Cortex of kidney (tissue), 1 donor: ENCODE measurements at places on chromosomes 11 and 22.

DNA sequence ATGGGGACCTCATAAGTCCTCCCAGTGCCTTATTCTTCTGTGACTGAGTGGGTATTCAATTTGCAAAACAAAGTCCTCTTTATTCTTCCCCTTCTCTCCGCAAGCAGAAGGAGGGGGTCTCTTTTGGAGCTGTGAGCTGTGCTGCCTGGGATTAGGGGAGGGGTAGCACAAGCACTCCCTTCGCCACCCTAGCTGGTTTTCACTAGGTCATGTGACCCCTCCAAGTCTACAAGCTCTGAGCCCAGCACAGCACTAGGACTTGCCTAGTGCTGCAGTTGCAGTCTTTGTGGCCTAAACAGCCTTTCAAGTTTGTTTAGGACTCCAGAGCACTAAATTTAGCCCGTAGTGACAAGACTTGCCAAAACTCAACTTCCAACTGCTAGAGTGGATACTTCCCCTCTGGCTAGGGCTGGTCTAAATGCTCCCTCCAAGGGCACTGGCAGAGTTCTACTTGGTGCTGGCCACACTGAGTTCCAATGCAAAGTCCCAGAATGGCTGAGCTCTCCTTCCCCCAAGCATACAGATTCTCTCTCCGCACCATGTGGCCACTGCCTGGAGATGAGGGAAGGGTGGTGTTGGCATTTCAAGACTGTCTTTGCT, 25.4 kb downstream of the TAF1D start:
- no peak for DNase-seq

DNA sequence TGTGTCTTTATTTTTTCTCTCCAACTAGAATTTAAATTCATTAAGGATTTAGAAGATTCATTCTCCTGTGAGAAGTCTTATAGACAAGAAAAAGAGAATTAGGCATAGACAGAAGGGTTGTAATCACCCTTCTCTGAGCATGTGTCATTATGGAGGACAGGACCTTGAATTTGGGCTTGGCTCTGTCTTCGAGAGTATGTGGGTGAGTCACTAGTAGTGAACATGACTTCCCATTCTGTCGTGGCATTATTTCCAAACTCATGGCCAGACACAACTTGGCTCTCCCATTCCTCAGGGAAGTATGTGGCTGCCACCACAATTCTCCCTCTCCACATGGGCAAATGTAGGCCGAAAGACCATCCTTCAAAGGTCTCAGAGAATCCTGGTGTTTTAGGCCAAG, 14.3 kb upstream of the ANKK1 start:
- DNase-seq: no peak

DNA sequence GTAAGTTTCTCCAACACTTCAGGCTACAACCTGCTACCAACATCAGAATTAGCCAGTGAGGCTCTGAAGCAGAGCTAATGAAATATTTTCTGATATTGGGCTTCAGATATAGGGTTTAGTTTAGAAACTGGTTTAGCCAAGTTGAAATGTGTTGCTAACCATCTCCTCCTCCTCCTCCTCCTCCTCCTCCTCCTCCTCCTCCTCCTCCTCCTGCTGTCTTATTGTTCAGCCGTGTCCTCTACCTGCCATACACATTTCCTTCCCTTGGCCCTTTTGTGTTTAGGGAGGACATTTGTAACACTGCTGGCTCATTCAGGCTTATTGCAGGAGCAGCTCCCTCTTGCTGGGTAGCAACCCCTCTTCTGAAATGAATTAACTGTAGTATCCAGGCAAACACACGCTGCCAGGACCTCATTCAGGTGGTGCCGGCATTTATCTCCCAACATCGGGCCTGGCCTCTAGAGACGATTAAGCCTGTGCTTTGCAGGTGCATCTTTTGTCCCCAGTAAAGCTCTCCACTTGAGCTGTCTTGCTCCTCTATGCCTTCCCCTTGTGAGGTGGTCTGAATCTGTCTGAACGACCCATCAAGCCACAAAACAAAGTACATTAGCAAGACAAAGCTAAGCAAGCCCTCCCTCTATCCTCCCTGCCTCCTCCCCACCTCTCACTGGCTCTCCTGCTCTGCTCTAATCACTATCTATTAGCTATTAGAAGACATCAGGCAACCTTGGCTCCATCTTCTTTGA, 82.9 kb downstream of the KCNJ1 start:
- DNase-seq: no peak

DNA sequence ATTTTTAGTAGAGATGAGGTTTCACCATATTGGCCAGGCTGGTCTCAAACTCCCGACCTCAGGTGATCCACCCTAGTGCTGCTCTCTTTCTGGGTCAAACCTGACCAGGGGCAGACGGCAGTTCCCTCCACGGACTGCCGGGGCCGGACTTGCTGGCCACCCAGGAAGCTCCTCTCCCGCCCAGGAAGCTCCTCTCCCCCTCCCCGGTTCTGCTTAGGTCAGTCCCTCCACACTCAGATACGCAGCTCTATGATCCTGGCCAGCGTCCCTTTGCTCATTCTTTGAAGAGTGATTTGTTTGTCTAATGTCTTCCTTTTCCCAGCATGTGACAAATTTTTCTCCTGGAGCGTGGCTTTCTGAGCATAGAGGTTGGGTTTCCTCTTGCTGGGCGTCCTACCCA, 125.3 kb upstream of the B3GAT1 start:
- DNase-seq: no peak

DNA sequence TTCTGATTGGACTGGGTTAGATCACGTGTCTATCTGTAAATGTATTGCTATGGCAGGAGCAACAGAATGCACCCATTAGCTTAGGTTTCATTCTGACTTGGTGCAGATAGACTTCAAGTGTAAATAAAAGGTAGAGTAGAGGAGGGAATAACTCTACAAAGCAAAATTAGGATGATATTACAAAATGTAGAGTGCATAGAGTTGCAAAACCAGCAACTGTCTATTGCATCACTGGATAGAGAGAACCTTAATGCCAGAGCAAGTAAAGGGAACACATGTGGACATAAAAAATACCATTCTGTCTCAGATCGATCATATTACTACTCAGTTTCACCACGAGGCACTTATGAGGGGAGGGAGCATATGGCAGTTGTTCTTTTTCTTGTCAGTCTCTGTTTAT, 22.0 kb upstream of the CAT start:
- DNase-seq: no peak

GRCh38 chr22:46376908-46377524, 41.5 kb downstream of the TRMU start:
- no peak for DNase-seq

GRCh38 chr22:39546889-39547586, 14.5 kb upstream of the RPS19BP1 start:
- no peak for DNase-seq

GRCh38 chr11:69017951-69018350, 4.9 kb upstream of the MRGPRF start:
- no peak for DNase-seq

DNA sequence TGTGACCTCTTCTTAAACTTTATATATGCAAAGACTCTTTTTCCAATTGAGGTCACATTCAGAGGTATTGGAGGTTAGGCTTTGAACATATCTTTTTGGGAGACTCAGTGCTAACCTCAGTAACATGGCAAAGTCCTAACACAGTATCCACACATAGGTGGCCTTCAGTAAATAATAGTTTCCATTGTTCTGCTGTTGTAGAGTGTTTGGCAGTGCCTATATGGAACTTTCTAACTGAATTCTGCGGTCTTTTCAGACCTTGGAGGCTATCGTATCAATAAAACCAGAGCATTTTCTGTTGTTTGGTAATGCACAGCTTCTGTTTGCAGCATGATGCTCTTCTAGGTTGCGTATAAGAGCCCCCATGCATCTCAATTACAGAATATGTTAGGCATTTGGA, 47.0 kb downstream of the LDLRAD3 start:
- DNase-seq: no peak

- no peak for DNase-seq
These were observed 333.1 kb upstream of the SYN3 start for GRCh38 chr22:33391298-33391697.

DNA sequence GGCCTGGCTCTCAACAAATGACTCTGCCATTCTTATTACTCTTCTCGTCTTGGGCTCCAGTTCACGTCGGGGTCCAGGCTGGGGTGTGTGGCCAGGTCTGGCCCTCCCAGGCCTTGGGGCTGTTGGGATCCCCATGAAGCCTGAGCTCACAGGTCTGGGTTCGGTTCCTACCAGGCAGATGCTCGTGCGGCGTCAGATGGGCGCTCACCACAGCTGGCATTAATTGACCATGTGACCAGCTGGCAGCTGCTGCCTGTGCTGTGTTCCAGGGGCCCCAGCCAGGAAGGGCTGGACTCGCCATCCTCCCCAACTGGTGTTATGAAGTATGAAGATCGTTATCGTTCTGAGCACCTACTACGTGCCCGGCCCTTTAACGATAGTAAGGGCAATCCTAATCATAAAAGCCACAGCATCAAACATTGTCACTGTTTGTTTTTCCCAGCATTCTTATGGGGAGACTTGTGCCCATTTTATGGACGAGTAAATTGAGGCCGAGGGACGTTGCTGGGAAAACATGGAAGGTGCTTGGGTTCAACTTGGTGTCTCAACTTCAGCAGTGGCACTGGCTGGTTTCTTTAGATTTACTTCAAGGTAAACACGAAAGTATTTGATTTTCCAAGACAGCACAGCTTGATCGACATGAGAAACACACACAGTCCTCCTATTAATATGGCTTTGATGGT, 26.8 kb upstream of the CACNG2 start:
- no peak for DNase-seq

GRCh38 chr11:69442012-69442806, 39.3 kb upstream of the LINC01488 start:
- no peak for DNase-seq

- DNase-seq: no peak
These were observed 368.6 kb downstream of the TBC1D22A start for GRCh38 chr22:47130883-47131631.

GRCh38 chr11:92504004-92504403, 279.4 kb downstream of the FAT3 start:
- DNase-seq: no peak

DNA sequence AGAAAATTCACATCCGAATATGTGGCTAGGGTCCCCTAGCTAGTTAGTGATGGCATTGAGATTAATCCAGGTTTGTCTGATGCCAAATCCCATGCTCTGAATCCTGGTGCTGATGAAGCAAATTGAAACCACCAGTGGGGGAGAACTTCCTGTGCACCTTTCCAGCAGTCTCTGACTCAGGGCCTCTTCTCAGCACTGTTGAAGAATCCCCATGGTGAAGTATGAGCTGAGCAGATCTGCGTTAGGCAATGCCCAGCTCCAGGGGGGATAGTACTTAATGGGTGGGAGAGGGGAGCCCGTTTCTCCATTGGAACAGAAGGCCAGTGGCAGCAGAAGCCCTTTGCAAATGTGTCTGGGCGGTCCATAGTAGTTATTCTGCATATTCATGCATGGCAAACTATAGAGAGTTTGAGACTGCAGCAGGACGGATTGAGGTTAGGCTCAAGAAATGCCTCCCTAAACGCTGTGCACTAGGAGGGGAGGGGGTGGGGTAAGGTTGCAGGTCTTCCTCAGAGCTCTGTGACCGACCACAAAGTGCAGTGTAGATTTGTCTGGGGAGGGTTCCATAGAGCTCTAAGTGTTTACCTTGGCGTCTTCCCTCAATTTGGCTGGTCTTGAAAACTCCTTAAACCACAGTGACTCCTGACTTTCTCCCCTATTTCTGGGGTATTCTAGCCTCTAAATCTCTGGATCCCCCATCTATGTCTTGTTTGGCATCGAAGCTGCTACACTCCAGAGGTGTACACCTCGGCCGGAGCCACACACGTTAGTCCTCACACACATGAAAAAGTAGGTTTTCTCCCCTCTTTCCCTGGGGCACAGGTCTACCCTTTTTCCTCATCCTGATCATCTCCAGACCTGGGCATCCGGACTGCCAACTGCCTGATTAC, 4.8 kb downstream of the POU2F3 start:
- DNase-seq: no peak

DNA sequence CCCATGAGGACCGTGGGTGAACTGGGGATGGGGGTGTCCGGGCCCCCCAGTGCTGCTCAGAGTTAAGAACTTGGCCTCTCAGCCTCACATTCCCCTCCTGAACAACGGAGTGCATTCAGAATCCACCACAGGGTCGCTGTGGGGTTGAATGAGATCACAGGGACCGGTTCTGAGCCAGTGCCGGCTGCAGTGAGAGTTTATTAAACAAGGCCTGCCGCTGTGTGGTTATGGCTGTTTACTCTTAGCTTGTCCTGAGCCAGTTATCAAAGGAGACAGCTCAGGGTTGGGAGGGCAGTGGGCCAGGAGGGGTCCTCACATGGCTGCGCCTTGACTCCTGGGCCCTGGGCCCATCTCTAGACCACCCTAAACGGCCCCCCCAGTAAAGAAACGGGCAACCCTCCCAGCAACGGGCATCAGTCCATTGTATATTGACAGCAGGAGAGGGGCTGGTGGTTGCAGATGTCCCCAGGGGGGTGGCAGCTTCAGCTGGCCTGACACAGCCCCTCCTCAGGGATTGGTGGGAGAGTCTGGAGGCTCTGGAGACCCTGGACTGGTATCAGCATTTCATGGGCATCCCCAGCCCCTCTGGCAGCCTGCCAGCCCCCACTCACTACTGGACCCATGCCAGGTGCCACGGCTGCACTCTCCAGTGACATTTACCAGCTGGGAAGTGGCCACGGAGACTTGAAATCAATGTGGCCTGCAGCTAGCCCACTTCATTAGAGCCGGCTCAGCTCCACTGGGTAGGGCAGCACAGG, 15.1 kb upstream of the CABP7 start:
- no peak for DNase-seq

DNA sequence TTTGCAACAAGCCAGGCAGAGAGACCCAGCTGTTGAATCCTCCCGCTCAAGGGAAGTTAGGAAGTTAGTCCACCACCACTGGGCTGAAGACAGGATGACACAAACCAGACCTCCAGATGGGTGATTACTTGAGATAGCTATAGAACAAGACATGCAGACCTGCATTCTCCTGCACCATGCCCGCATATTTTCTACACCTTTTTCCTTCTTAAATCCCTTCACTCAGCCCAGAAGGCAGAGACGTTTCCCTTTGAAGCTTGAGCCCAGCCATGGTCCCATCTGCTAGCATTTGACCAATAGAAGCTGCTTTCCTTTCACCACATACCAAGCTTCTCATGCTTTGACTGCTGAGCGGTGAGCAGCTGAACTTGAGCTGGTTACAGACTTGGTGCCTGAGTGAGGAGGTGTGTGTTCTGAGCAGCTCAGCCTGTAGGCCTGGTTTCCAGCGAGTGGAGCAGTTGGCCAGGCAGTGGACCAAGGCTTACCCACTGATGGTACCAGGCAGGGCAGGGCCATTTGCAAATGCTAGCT, 29.2 kb upstream of the CBX6 start:
- no peak for DNase-seq

GRCh38 chr11:120462825-120463224, 48.7 kb upstream of the GRIK4 start:
- no peak for DNase-seq

- no peak for DNase-seq
These were observed 6.6 kb downstream of the TSPAN4 start for GRCh38 chr11:849104-849824.

GRCh38 chr11:14290422-14290821, 68.6 kb downstream of the RRAS2 start:
- DNase-seq: no peak

DNA sequence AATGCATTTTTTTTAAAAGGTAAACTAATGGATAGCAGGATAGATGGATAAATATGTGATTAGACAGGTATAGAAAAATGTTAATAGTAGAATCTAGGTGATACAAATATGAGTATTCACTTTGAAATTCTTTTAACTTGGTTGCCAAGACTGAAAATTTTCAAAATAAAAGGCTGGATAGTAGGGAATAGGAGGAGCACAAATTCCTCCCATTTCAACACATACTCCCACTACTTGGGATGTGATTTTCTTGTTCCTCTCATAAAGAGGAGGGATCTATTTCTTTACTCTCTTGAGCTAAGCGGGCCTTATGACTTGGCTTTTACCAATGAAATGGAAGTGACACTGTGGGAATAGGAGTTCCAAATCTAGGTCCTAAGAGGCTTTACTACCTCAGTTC, 35.9 kb downstream of the PIK3C2A start:
- DNase-seq: no peak
